ENCODE measurements at places on chromosomes 13 and 19.

- DNase-seq: no peak
Observed at GRCh38 chr19:3521104-3521445, 15.0 kb downstream of the FZR1 start.

GRCh38 chr13:41502031-41502430 lies 44.7 kb downstream of the RGCC start:
- no peak for DNase-seq

- no peak for DNase-seq
Observed at GRCh38 chr19:11435833-11436313, 438 bp downstream of the PRKCSH start.

GRCh38 chr13:111914241-111915103 lies 152.5 kb upstream of the SOX1 start:
- no peak for DNase-seq

DNA sequence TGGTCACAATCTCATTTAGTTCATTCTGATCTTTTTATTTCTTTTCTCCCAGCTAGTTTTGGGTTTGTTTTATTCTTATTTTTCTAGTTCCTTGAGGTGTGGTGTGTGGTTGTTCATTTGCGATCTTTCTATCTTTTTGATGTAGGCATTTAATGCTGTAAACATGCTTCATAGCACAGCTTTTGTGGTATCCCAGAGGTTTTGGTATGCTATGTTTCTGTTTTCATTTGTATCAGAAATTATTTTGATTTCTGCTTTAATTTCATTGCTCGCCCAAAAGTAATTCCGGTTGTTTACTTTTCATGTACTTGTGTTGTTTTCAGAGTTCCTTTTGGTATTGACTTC lies 12.6 kb downstream of the DNAJC3 start:
- DNase-seq: no peak

GRCh38 chr13:43472339-43472738 lies 314.4 kb downstream of the ENOX1 start:
- DNase-seq: no peak

DNA sequence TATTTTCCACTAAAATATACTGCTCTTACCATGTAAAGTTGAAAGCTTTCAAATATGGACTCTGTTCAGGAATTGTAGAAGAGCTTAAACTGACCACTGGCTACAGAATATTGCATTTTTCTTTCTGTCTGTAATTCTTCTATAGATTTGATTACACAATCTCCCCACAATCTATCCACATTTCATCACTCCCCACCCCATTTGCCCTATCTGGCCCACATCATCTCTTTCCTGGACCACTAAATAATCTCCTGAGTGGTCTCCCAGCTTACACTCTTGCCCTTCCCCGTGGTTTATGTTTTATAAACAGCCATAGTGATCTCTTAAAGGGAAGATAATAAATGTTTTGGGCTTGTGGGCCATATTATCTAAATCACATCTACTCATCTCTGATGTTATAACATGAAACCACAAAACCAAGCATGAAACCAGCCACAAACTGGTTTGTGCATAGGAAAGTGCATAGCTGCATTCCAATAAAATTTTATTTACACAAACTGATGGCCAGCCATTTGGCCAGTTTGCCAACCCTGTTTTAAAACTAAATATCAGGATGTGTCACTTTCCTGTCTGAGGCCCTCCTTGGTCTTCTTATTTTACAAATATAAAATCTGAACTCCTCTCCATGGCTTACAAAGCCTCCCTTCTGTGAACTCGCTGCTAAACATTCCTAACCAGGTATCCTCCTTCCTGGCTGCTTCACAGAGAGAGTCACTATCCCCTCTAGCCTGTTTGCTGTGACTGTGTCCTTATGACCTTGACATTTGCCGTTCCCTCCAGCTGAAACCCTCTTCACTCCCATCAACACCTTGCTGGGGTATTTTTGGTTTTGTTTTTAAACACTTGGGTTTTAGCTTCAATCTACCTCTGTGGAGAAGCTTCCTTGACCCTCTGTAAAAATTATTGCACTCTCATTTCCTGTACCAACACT lies 500.9 kb downstream of the GPC6 start:
- no peak for DNase-seq

DNA sequence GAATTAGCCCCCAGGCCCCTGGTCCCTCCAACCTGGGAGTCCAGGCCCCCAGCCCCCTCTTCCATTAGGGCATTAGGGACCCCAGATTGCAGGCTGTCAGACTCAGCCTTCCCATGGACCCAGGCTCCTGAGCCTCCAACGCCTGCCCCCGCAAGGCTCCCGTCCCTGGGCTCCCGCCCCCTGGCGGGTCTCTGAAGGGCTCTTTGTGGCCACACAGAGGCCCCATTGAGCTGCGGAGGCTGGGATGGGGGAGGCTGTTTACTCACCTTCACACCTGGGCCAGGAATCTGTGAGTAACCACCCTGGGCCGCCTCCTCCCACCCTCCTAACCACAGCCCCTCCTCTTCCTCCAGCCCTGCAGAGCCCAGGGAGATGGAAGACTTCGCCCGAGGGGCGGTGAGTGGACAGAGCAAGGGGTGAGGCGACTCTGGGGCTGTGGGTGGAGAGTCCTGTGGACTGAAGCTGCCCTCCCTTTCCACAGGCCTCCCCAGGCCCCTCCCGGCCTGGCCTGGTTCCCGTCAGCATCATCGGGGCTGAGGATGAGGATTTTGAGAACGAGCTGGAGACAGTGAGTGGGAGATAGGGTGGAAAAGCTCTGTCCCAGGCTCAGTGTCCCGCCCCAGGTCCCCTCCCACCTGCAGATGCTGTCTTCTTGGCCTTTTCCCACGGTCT lies 4.9 kb downstream of the ARHGEF1 start:
- DNase-seq: peak; percentile 81

DNA sequence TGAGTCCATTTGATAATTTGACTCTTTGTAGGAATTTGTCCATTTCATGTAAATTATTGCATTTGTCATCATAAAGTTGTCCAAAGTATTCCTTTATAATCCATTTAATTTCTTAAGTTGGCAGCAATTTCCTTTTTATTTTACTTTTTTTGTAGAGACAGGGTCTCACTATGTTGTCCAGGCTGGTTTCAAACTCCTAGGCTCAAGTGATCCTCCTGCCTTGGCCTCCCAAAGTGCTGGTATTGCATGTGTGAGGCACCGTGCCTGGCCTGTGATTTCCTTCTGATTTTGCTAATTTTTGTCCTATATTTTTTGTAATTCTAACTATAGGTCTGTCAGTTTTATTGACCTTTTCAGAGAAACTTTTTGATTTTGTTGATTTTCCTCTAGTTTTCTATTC lies 84.9 kb downstream of the URI1 start:
- no peak for DNase-seq

- DNase-seq: no peak
Observed at GRCh38 chr13:73303851-73304250, 245.0 kb downstream of the KLF5 start.

- DNase-seq: no peak
Observed at GRCh38 chr13:93345770-93346169, 119.2 kb downstream of the GPC6 start.

GRCh38 chr19:7575434-7576040 lies 20.1 kb upstream of the CAMSAP3 start:
- DNase-seq: no peak

- DNase-seq: peak; percentile 25
Observed at GRCh38 chr19:9847087-9847671, 12.1 kb downstream of the PIN1 start.

DNA sequence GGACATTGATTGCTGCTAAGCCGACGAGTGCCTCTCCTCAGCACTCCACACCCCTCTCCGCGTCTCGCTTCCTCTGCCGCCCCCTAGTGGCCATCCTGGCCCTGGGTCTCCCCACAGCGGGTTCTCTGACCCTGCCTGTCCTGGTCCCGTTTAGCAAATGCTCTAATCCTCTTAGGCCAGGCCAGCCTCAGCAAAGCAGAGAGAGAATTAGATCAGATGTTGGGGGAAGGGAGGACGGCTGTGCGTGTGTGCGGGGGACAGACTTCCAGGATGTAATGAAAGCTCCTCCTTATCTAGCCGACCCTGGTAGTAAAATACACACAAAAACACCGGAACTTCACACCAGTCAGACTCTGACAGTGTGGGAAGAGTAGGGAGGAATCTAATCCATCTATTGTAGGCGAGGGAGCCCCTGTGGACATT lies 4.5 kb downstream of the TPRX2 start:
- DNase-seq: peak; percentile 71

GRCh38 chr13:77915686-77916085 lies 2.9 kb downstream of the EDNRB start:
- no peak for DNase-seq
